ENCODE measurements at places on chromosomes 12 and 14. TPM values are rescaled to one million over a fixed set of nuclear protein-coding genes. Genes with fewer than 3 reads are reported as not detected.

- DNase-seq: no peak
These were observed 102.7 kb downstream of the TMEM30B start for GRCh38 chr14:61178226-61179060.

GRCh38 chr12:63150713-63151622 lies at the start of gene AVPR1A:
AVPR1A (minus strand) TSS chr12:63151201; CDS start chr12:63150836, 365 bp downstream.
- no peak for DNase-seq

DNA sequence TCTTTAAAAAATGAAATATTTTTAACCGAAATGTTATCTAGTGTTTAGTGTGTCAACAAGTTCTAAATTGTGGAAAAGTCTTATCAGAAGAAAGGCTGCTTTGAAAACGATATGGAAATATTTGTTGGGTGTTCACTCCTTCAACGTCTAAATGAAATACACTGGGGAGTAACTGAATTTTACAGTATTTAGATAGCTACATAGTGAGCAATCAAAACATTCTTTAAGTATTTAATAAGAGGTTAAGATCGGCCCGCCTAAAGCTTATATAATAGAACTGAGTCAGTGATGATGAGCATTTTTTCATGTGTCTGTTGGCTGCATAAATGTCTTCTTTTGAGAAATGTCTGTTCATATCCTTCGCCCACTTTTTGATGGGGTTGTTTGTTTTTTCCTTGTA lies 228.3 kb downstream of the RAD51B start:
- no peak for DNase-seq

GRCh38 chr12:128810182-128811127 lies 13.3 kb downstream of the SLC15A4 start:
- DNase-seq: no peak

DNA sequence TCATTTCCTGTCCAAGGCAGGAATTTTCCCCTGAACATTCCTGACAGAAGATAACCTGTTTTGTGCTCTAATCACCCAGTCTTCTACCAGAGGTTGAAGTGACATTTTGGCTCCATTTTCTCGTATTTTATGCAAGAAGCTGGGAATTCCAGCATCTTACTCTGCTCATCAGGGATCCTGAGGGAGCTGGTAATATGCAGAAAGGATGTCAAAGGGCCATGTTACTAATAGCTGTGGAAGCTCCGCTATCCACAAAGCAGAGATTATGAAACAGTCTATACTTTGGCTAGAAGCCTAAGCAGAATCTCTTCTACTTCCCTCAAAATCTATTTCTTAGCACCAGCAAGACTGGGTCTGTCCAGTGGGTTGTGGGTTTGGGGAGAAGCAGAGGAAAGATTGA lies 613.0 kb downstream of the DIO2 start:
- DNase-seq: no peak

DNA sequence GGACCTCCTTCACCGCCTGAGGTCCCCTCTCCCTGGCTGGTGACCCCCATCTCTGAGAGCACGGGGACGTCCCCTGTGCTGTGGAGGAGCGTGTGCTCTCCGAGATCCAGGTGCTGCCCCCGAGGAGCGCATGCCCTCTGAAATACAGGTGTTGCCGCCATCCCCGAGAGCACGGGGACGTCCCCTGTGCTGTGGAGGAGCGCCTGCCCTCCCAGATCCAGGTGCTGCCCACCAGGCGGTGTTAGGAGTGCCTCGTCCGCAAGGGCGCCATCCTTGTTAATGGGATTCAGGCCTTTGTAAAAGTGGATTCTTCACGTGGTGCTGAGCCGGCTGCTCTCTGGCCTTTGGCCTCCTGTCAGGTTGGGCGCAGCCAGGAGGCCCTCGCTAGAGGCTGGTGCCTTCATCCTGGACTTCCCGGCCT lies 10.1 kb downstream of the NOC4L start:
- no peak for DNase-seq

DNA sequence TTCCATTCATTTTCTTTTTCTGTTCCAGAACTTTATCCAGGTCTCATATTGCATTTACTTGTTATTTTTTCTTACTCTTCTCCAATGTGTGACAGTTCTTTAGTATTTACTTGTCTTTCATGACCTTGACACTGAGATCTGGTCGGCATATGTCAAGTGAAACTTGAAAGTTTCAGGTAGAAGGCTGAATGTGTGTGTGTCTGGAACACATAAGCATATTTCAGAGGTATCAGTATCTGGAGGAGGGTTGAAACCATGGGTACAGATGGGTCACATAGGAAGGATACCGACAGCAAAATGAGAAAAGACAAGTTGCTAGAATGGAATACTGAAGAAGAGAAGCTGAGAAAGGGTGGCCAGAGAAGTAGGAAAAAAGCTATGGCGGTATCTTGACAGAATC lies 22.5 kb upstream of the PTGDR start:
- no peak for DNase-seq

GLI1 gene
- polyA plus RNA-seq: 0.71 TPM
